Stimulated activated CD8-positive, alpha-beta memory T cell treated with anti-CD3 and anti-CD28 coated beads, Interleukin-2, amount 100 ng/mL, for 48 hours (primary cell): ENCODE measurements at places on chromosomes 3 and 15.

GRCh38 chr3:164208821-164209220 lies 869.5 kb downstream of the SI start:
- no peak for DNase-seq

DNA sequence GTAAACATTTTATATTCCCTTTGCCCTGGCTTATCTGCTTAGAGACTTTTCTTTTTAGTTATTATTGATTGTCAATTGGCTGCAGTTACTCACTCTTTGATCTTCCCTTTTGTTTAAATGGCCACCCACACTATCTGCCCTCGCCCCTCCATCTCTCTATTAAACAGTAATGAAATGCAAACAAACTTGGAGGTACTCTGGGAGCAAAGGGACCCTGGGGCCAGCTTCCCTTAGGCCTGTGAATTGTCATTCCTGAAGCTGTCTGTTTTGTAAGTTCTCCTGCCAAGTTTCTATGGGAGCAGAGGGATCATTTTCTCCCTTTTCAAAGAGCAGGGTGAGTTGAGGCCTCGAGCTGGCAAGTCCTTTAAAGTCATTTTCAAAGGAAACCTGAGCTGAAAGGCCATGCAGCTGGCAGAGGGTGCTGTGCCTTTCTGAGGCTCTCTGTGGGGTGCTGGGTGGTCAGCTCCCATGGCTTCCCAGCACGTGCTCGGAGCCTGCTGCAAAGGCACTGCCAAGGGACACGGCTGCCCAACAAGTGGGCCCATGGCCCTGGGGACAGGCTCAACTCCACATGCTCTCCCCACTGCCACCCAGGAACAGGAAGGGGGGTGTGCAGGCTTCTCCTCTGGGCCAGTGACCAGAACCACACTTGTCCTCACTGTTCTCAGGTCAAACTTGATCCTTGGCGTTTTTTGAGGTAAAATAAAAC lies 17.4 kb upstream of the RTP2 start:
- DNase-seq = no peak

DNA sequence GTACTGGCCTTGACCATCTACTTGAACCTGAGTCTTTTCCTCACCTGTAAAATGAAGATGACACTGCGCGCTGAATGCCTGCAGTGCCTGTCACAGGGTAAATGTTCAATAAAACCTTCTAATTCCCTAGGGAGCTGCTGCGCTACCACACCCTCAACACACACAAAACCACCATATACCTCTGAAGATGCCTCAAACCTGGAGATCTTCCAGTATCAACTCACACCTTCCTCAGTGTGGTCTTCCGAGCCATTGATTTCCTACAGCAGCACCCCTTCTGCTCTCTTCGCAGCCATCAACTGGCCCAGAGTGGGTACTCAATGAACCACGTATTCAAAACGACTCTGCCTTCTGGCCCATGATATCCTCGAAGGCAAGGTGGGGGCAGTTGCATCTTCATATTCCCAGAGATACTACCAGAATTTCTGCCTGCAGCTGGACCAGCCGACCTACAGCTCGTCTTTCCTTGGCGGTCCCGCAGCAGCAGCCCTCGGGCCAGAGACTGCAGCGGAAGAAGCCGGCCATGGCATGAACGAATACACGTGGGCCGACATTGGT lies 695 bp downstream of the RPL32 start:
- no peak for DNase-seq

GRCh38 chr3:178802993-178803693 lies 266.9 kb downstream of the KCNMB2 start:
- DNase-seq = no peak

DNA sequence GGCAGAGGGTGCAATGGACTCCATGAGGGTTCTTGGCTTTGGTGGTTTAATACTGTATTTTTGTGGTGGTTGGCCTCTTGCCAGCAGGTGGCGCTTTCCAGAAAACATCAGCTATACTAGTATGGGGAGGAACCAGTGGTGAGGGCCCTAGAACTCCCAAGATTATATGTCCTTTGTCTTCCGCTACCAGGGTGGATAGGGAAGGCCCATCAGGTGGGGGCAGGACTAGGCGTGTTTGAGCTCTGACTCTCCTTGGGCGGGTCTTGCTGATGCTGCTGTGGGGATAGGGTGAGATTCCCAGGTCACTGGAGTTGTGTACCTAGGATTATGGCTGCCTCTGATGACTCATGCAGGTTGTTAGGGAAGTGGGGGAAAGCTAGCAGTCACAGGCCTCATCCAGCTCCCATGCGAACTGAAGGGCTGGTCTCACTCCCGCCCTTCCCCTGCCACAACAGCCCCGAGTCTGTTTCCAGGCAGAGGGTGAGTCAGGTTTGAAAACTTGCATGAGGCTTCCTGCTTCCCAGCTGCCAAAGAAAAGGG lies 357.7 kb downstream of the OTOL1 start:
- peak; percentile 2 for DNase-seq

- DNase-seq = no peak
These were observed 184.1 kb downstream of the XXYLT1 start for GRCh38 chr3:195086885-195087284.

- no peak for DNase-seq
These were observed 267.0 kb upstream of the GOLIM4 start for GRCh38 chr3:168362661-168363247.

DNA sequence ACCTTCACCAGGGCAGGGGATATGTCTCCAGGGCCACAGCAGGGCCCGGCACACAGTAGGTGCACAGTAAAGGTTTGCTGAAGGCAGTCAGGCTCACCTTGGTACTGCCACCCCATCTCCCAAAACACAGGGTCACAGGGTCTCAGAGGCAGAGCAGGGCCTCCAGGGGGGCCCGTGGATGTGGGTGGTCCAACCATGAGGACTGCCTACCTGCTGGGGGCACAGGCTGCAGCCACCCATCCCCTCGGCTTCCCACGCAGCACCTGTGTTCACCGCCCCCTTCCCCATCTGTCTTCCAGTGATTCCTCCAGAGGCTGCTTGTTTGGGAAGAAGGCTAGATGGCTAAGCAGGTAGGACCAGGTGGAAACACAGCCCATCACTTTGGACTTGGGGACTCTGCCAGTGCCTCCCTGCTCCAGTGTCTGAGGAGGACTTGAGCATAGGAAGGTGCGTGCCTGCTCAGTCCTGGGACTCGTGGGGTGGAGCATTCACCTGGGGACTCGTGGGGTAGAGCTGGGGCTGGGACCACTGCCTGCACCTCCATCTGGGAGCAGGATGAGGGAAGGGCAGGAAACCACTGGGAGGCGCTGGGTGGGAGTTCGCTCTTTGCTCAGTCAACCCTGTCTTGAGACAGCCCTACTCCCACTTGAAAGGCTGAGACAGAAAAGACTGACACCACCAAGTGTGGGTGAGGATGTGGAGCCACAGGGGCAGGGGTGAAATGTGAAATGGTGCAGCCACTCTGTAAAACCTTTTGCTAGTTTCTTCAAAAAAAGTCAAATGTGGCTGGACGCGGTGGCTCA lies 18.8 kb upstream of the PLXND1 start:
- no peak for DNase-seq

DNA sequence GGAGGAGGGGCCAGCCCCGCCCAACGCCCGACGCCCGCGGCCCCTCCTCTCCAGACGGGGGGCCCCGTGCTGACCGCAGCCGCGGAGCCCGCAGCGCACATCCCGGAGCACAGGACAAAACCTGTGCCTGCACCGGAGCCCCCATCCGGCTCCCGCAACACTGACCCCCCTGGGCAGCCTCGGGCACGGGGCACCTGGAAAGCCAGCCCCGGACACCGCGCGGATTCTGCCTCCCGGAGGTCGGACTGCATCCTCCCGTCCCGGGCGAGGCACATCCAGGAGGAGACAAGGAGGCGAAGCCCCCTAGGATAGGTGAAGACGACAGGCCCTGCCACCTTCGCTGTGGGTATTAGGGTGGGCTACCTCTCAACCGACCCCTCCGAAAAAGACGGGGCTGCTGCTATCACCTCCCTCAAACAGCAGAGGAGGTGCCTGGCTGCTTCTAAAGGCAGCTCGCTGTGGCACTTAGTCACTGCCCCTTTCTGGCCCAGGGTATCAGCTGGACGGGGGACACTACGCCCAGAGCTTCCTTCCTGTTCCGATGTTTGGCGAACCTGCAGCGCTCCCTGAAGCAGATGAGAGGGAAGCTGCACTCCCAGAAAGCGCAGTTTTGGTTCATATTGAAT lies 10.6 kb downstream of the XXYLT1 start:
- DNase-seq = no peak

GRCh38 chr15:69468241-69469121 lies 15.9 kb downstream of the RPLP1 start:
- peak; percentile 67 for DNase-seq

DNA sequence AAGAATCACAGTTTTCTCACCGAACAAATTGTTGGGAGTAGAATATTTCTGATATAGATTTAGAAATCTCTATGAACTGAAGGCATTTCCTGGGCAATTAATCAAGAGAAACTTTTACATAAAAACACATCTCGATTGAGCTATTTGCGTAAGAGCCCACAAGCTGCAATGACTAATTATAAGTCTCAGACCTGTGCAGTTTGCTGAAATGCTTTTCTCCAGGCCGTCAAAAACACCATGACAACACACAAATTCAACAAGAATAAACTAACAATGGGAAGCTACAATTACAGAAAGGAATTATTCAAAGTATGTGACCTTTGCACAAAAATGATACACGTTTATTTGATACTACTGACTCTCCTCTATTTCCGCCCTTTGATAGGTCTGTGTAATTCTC lies 481.2 kb upstream of the WNT5A start:
- no peak for DNase-seq

DNA sequence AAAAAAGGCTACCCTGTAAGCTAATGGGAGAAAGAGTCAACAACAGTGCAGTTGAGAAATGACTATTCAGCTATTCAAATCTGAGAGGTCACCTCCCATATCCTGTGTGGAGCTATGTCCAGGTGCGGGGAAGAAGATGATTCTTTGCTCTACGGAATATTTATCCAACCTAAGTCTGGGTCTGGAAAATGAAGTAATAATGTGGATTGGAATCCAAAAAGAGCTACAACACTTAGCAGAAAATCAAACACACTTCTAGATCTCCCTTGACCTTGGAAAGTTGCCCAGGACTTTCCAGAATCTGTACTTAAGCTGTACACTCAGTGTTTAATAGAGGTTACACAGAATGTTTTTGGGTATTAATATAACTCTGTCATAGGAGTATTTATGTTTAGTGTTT lies 251.9 kb downstream of the NAALADL2 start:
- DNase-seq = no peak

- no peak for DNase-seq
These were observed 6.4 kb downstream of the BDH1 start for GRCh38 chr3:197549261-197549885.

- DNase-seq = no peak
These were observed 751 bp upstream of the PLA2G4E start for GRCh38 chr15:42021593-42021992.

GRCh38 chr15:80739919-80740318 lies 39.3 kb upstream of the CEMIP start:
- no peak for DNase-seq

GRCh38 chr3:105435277-105435676 lies 68.6 kb downstream of the ALCAM start:
- DNase-seq = no peak

DNA sequence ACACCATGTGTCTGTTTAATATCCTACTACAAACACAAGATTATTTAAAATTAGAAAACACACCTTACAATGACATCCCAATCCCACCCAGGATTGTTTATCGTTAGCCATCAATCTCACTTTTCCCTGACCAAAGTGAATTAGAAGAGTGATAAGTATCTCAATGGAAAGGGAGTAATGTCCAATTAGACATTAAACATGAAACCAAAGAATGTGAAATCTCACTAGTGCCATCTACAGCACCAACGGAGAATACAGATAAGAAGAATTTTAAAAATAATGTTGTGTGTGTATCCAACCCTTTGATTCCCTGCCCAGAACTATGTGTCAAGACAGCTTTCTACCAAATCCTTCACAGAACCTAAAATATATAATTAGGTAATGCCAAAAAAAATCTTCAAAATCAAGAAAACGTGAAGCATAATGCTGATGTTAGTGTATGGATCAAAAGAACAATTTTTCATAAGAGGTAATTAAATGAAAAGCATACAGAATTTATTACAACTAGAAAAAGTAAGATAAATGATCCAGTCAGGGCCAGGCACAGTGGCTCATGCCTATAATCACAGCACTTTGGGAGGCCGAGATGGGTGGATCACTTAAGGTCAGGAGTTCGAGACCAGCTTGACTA lies 64.2 kb downstream of the SCAPER start:
- DNase-seq = no peak

- no peak for DNase-seq
These were observed 112.9 kb downstream of the OXNAD1 start for GRCh38 chr3:16377847-16378302.

- DNase-seq = no peak
These were observed 2.3 kb upstream of the SLC2A2 start for GRCh38 chr3:171028779-171029232.

DNA sequence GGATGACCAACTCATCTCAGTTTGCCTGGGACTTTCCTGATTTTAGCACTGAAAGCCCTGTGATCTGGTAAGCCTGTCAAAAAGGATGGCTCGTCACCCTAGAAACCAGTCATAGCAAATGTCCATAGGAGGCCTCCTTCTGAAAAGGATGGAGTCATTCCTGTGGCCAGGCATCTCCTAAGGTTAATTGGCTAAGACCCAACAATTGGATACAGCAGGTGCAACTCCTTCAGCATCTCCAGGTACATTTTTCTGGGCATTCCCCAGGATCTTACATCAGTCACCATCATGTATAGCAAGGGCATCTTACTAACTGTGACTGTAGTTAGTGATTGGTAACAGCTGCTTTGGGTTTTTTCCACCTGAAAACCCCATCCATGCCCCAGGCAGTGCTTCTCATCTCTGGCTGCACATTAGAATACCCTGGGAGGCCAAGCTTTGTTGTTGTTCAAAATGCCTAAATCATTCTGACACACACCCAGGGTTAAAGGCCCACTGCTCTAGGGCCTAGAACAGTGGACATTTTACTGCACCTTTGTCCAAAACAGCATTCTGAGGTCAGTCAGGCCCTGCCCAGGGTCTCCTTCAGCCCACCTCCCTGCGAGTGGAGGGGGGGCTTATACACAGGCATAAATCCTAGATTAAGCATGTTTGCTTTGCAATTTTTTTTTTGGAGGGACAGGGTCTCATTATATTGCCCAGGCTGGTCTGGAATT lies 28.3 kb upstream of the GALNT15 start:
- no peak for DNase-seq

GRCh38 chr3:185825639-185826481 lies 1.0 kb upstream of the IGF2BP2 start:
- DNase-seq = no peak

DNA sequence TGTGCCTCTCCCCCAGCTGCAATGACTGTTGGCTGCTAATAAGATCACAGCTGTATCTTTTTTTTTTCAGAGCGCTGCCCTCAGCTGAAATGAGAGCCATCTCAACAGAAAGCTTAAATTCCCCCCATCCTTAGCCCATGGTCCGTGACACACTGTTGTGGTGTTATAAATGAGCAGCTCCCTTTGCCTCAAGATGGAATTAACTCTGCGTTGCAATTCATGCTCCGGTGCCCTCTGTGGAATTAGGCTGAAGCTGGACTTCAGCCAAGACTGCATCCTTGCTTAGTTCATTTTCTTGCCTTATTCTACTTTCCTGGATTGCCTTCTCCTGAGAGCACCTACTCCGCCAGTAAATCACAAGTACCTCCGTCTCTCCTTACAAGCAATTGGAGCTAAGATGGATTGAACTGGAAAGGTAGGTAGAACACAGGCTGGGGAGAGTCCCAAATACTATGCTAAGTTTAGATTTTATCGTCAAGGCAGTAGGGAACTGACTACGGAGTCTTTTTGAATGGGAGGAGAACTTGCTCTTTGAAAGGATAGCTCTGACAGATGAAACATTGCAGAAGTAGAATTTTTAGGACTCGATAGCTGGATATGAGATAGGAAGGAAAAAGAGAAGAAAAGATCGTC lies 39.0 kb upstream of the THRB start:
- DNase-seq = no peak

- DNase-seq = no peak
These were observed 840.8 kb upstream of the CFAP20DC start for GRCh38 chr3:59890639-59891038.
